ENCODE measurements at places on chromosomes 2 and 18.

- no peak for DNase-seq
These were observed 146.4 kb downstream of the RAB3GAP1 start for GRCh38 chr2:135198481-135198880.

DNA sequence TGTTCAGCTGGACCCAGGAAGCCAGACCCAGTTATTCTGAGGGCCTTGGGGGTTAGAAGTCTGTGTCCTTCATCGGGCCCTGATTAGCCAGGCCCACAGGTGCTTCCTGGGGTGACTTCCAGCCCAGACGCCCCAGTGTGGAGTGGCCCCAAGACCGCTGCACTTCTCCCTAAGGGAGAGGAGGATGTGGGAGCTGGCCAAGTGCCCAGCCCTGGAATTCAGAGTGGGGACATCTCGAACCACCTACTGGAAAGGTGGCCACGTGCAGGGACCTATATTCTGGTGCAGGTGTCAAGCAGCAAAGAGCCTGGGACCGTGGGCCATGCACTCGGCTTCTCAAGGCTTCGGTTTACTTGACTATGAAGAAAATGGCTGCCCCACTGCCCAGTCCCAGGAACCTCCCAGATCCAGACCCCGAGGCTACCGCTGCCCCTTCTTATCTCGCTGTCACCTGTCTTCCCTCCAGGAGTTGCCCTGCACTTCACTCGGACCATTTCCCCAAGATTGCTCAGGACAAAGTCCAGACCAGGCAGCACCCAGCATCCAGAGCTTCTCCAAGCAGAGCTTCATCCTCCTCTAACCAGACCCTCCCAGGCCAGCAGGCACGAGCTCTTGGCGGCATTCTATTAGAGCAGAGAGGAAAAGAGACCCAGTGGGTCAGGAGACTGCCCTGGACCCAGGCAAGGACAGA is 142.8 kb upstream of the ID2 start:
- no peak for DNase-seq

DNA sequence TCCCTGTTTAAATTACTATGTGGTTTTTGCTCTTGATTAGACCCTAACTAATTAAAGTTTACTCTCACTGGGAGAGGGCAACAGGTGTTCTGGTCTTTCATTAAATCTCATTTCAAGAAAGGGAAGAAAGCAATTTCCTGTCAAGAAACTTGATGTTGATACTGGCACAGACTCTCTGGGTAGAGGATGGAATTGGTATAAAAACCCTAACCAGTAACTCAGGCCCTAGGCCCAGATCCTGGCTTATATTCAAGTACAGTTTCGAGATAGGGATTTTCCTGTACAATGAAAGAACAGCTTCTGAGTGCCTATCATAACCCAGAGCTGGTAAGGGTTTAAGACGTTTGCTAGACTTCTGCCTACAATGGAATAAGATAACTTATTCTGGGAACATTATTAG is 61.6 kb upstream of the ACYP2 start:
- no peak for DNase-seq

GRCh38 chr2:195722075-195722474 is 65.0 kb downstream of the SLC39A10 start:
- no peak for DNase-seq

GRCh38 chr2:201909348-201909747 is 103.0 kb downstream of the CDK15 start:
- peak; percentile 83 for DNase-seq

GRCh38 chr2:164014068-164014731 is 278.4 kb upstream of the FIGN start:
- DNase-seq: no peak

DNA sequence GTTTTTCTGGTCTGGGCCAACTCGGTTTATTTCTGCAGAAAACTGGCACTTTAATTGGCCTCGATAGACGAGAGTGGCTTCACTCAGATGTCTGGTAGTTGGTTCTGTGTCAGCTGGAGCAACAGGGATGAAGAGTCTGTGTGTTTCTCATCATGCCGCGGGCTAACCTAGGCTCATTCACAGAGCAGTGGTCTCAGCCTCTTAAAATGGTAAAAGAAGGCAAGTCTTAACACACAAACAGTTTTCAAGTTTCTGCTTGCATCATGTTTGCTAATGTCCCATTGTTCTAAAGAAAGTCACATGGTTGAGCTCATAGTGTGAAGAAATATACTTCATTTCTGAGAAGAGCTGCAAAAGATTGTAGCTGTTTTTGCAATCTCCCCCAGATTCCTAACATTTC is 37.5 kb upstream of the ANXA4 start:
- DNase-seq: no peak
